ENCODE measurements at places on chromosomes 1 and 21.

DNA sequence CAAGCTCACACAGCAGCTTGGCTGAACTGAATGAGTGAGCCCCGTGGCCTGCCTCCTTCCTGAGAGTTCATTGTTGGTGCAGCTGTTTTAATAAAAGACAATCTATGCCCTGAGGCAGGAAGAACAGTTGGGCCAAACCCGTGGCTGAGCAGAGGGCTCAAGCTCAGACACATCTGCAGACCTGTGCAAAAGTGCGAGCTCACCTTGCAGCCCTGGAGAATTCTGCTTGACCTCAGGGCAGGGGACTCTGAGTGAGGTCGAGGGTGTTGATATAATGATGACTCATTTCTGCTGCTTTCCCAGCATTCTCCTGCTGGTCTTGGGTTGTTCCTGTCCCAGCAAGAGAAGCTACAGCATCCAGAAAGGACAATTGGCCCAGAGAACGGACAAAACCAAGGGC lies 61.0 kb downstream of the ATP5PO start:
- no peak for DNase-seq

- no peak for DNase-seq
Observed at GRCh38 chr1:78080767-78081166, 35.0 kb downstream of the GIPC2 start.

- no peak for DNase-seq
Observed at GRCh38 chr1:85465099-85465785, at the start of gene DDAH1. TSS of gene DDAH1 (minus strand) at chr1:85465159. CDS start at chr1:85465045, 114 bp downstream.

DNA sequence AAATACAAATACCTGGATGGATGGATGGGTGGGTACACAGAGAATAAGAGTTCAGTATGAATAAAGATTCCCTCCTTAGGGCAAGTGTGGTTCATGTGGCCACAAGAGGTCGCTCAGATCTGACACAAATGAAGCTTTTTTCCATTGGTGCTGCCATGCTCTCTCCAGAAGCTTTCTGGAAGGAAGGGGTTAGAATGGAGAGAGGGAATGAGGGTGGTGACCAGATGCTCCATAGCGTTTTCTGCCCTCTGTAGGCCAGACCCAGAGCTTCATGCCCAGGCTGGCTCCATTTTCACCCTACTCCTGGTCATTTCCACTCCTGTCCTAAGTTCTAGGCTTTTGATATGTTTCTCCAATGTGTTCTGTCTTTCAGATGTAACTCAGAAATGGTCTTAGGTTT lies 3.3 kb upstream of the FCRL6 start:
- peak; percentile 25 for DNase-seq

DNA sequence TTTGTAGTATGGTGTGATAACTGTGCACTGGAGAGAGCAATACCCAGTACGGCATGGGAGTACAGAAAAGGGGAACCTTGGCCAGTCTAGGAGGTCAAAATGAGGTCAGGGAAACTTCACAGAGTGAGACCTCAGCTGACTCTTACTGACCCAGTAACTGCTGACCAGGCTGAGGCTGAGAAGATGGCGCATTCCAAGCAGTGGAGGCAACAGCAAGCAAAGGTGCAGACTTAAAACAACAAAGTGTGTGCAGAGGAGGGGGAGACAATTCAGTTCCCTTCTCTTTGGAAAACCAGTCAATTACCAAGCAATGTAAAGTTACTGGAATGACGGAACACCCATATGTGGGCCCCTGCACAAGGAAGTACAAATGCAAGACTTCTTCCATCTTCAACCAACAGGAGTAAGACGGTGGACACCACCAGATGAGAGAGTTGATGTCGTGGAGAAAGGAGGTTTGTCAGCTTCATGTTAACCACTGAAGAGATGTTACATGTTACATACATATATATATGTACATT lies 54.6 kb upstream of the PRDX6 start:
- no peak for DNase-seq

DNA sequence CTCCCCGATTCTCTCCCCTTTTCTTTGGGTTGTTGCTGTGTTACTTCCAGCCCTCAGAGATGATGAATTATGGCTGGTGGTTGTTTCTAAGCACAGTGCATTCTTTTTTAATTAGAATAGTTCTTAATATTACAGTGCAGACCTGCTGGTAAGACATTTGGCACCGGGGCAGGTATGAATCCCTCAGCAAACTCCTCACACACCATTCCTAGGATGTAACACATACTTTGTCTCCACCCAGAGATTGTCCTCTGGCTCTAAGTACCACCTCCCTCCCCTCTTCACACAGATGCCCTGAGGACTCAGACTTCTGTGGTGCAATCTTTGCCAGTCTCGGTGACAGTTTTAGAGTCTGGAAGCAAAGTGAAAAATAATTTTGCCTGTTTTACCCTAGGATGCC lies 143.1 kb downstream of the HLX start:
- DNase-seq: no peak

DNA sequence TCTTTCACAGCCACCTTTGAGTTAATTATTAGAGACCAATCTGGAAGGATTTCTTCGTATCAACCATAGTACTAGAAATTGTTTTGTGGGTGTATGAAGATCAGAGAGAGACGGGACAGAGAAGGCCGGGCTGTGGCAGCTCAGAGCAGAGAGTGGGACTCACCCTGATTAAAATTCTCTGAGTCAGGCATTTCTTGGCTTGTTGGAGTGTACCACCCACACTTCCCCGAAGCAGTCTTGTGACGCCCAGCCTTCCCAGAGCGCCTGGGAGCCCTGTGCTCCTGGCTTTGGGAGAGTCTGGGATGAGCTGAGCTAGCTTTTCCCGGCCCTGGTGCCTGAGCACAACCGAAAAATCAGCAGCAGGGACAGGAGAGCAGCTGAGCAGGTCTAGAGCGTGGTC lies 19.4 kb downstream of the PLEKHM2 start:
- DNase-seq: no peak

- no peak for DNase-seq
Observed at GRCh38 chr1:112634367-112634766, 14.7 kb downstream of the CAPZA1 start.
